ENCODE measurements at places on chromosomes 7 and 10. TPM values are rescaled to one million over a fixed set of nuclear protein-coding genes. Genes with fewer than 3 reads are reported as not detected.

The RAMP3 gene
- 10.0 TPM for polyA plus RNA-seq

The DOCK1 gene
- 67.2 TPM for polyA plus RNA-seq

The SLC18A2 gene
- 1.2 TPM for polyA plus RNA-seq

The AKR1C4 gene
- not detected for polyA plus RNA-seq

The DYNC1I1 gene
- polyA plus RNA-seq, result 0.28 TPM

The NME8 gene
- polyA plus RNA-seq, result 0.47 TPM

The GPR141 gene
- polyA plus RNA-seq, result 0.44 TPM

The OPN4 gene
- not detected for polyA plus RNA-seq

The CYP2E1 gene
- 0.93 TPM for polyA plus RNA-seq

The NCF1 gene
- polyA plus RNA-seq, result 1.7 TPM

The BLNK gene
- 36.7 TPM for polyA plus RNA-seq

The FLNC gene
- 10.8 TPM for polyA plus RNA-seq

The KEL gene
- polyA plus RNA-seq, result 1.3 TPM

The IDE gene
- polyA plus RNA-seq, result 24.8 TPM

The FOXI2 gene
- polyA plus RNA-seq, result 1.7 TPM

The SPDYE16 gene
- polyA plus RNA-seq, result 1.8 TPM

The DNAAF5 gene
- 29.2 TPM for polyA plus RNA-seq

The NUTM2B gene
- 0.32 TPM for polyA plus RNA-seq

The ZNF775 gene
- polyA plus RNA-seq, result 4.1 TPM

The RSBN1L gene
- polyA plus RNA-seq, result 33.5 TPM

The GSTO2 gene
- polyA plus RNA-seq, result 26.0 TPM

The ADCY1 gene
- polyA plus RNA-seq, result 3.8 TPM

Measured in right renal cortex interstitium (tissue), 3 donors.